ENCODE measurements at places on chromosomes 7 and 10. TPM values are rescaled to one million over a fixed set of nuclear protein-coding genes. Genes with fewer than 3 reads are reported as not detected.

APBB1IP gene
- 1.9 TPM for polyA plus RNA-seq

GIMAP5 gene
- 8.7 TPM for polyA plus RNA-seq

PODXL gene
- polyA plus RNA-seq: 39.8 TPM

ACSM6 gene
- not detected for polyA plus RNA-seq

STEAP1B gene
- 2.9 TPM for polyA plus RNA-seq
